ENCODE measurements at places on chromosomes 2 and 18.

DNA sequence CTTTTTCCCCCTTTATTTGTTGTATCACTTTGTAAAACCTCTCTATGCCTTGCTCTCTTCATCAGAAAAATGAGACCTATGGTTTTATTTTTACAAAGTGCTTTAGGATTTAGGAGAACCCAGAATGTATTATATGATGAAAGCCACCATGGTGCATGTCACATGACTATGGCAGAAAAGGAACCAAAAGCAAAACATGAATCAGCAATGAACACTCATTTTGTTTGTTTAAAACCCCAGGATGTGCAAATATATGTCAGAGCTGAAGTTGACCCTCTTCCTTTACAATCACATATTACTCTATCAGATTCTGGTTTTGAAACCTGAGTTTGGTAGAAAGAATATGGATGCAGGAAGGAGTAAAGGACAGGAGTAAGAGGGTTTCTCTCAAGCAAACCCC, 70.0 kb downstream of the FIGN start:
- no peak for DNase-seq

- no peak for DNase-seq
Observed at GRCh38 chr2:62824388-62824787, 118.9 kb downstream of the EHBP1 start.

DNA sequence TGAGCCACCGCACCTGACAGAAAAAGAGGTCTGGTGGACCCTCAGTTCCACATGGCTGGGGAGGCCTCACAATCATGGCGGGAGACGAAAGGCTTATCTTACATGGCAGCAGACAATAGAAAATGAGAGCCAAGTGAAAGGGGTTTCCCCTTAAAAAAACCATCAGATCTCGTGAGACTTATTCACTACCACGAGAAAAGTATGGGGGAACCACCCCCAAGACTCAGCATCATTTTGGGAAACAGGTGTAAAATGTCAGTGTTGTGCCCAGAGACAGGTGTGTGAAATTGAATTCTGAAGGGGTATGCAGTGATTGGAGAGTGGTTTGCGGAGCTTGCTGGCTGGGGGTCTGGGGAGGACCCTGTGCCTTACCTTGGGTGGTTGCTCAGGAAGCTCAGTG, 4.6 kb upstream of the D2HGDH start:
- DNase-seq, result no peak

DNA sequence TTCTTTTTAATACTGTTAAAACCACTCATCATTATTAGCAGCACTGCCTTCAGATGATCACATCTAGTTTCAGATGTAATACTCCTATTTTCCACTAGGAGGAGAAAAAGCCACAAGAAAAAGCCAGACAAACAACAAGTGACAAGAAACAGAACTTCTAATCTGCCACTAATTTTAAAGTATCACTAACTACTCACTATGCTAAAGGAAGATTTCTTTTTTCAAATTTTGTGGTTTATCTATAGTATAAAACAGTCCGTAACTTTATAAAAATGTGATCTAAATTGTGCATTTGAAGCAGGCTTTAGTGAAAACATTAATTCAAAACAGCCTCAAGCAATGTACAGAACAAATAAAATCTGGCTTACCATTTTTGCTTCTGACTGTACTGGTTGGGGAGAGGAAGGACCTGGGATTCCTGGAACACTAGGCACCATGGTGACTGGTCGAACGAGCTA, 56.8 kb downstream of the ATF2 start:
- no peak for DNase-seq

- no peak for DNase-seq
Observed at GRCh38 chr2:183967756-183968155, 630.6 kb upstream of the ZNF804A start.

DNA sequence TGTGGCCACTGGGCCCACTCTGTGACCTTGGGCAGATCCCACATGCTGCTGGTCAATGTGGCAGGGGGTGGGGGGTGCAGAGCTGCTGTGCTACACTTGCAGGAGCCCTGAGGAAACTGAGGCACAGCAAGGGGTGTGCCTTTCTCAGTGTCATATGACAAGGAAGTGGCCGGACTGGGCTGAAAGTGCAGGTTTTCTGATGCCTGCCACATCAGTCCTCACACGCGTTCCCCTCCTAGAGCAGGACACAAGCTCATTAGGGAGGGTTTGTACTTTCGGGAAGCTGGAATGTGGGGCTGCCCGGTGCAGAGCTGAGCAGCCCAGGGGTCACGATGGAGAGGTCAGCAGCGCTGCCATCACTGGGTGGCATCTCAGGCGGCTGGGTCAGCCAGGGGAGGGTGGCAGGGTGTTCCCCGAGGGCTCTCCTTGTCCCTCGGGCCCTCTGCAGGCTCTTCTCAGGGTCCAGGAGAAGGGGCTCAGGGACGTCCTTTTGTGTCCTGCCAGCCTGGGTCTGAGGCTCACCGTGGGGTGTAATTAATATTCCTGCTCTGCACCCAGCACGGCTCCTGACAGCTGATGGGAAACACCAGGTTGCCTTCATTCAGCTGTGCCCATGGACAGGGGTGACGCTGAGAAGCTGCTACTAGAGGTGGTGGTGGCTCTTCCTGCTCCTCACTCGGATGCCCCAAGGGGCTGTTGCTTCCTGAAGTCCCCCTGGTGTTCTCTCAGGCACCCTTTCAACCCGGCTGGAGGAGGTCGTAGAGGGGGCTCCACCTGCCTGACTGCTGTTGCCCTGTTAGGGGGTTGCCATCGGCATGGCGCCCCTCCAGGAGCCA, 62.1 kb upstream of the HDAC4 start:
- no peak for DNase-seq

DNA sequence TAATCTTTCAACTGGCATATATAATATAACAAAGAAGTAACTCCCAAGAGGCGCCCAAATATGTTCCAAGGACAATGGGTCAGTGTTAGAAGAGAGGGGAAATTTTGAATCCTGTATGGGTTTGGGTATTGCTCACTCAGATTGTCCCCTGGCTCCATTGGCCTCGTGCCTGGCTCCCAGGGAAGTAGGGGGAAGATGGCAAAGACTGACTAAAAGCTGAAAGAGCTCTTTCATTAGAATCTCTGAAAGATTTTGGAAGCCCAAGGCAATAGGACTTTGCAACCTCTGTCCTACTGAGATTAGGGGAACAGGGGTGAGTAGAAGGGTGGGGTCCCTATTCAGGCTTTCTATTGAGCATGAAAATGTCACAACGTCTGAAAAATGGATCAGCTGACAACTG, 1272.8 kb upstream of the ZEB2 start:
- DNase-seq, result no peak

GRCh38 chr18:59685501-59685900, 11.7 kb downstream of the CCBE1 start:
- no peak for DNase-seq

GRCh38 chr18:46352520-46353250, 248.5 kb downstream of the HAUS1 start:
- no peak for DNase-seq

- no peak for DNase-seq
Observed at GRCh38 chr2:45154144-45154543, 144.9 kb upstream of the SIX2 start.

GRCh38 chr18:814300-815084, 2.5 kb upstream of the YES1 start:
- DNase-seq, result no peak

DNA sequence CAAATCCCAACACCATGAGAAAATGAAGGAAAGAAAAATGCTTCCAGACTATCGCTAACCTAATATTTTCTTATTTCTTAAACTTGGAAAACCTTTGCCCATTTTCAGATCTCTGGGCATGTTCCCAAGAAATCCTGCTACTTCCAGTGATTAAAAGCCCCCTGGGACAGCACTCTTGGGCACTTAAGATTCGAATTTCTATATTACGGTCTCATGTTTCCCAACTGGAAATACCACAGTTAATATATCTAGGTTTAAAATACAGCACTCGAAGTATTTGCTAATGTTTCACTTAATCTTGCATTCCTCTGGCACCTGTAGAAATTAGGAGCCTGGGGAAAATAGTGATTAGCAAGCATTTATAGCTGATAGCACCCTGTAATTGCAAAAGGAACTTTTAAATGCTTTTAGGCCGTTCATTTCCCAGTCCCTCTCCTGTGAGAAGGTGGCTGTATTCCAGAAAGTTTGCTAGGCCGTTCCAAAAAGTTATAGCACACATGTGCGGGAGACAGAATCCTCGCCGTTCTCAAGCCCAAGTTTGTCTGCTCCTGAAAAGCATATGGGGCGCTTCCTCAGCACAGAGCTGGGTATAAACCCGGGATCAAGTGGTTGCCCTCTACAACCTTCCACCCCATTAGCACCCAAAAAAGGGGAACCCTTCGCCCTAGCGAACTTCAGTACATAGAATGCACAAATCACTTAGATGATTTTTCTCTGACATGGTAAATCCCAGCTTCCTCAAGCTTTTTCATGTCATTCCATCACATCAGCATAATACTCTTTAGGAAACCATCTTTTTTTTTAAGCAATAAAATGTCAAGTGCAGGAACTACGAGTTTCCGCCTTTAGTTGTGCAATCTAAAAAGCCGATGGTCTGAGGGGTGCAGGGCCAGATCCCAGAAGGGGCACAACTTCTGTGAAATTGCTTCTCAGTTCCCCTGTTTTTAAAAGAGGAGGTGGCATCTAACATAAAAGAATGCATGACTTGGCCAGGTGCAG, 60.6 kb downstream of the DIPK1C start:
- no peak for DNase-seq

DNA sequence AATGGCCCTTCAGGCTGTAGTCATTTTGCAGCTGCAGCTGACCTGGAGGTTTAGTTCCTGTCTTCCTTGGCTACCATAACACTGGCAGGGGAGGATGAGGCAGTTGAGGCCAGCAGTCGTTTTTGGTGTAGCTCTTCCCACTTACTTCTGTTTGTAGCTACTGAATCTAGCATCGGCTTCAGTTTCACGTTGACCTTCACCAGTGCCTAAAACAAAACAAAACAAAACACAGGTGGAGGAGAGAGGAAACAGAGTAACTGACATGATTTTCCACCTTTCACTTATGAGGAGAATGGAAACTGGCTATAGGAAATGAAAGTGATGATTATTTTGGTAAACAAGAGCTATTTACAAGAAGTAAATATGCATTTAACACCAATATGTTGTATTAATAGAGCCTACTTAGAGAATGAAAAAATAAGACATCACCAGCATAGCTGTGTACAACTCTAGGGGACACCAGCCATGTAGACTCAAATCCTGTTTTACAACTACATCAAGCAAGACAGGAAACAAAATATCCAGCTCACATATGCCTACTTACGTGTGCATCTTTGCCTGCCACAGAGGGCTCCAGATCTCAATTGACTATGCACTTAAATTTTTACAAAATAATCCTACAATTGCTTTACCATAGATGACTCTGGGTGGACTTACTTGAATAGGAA, 236.9 kb downstream of the AGPS start:
- no peak for DNase-seq

DNA sequence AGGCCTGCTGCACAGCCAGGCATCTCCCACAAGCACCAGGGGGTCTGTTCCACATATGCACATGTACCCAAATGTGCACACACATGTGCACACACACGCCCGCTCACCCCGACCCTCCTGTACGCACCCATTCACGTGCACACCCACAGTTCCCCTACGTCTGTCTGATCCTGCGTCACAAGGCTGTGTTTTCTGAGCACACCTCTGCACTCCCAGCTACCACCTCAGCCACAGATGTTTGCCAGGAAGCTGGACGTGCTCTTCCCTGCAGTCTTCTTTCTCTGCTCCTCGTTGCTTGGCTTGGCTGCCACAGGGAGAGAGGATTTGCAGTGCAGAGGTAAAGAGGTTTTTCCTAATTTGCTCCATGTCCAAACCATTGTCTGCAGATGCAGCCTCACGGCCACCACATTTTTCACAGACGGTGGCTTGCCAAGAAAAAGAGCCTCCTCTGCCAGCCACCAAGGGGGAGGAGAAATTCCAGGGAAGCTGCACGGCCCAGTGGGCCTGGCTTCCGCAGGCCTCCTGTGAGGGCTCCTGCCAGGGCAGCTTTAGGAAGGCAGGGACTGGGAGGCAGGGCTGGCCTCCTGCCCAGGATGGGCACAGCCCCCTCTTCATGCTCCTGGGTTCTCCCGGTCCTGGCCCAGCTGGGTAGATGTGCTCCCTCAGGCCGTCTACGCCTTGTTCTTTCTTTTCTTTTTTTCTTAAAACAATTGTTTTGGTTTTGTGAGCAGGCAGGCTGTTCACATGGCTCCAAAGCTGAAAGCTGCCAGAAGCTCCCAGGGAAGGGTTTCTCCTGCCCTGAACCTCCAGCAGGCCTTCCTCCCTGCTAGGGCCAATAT, 29.3 kb upstream of the HS6ST1 start:
- no peak for DNase-seq

- no peak for DNase-seq
Observed at GRCh38 chr2:183284606-183285005, 160.4 kb downstream of the NUP35 start.

Measured in activated naive CD4-positive, alpha-beta T cell treated with Interleukin-2 at 50 U/mL for 16 hours (primary cell).